Activated CD4-positive, alpha-beta T cell treated with anti-CD3 and anti-CD28 coated beads, Interleukin-2, amount 10 ng/mL, durations not matched to agents 24 days and 14 days (primary cell): ENCODE measurements at places on chromosomes 4 and X. TPM values are rescaled to one million over a fixed set of nuclear protein-coding genes. Genes with fewer than 3 reads are reported as not detected.

The NOX1 gene
- total RNA-seq, result not detected in 2 replicates

The TKTL2 gene
- total RNA-seq, result not detected in 2 replicates

DNA sequence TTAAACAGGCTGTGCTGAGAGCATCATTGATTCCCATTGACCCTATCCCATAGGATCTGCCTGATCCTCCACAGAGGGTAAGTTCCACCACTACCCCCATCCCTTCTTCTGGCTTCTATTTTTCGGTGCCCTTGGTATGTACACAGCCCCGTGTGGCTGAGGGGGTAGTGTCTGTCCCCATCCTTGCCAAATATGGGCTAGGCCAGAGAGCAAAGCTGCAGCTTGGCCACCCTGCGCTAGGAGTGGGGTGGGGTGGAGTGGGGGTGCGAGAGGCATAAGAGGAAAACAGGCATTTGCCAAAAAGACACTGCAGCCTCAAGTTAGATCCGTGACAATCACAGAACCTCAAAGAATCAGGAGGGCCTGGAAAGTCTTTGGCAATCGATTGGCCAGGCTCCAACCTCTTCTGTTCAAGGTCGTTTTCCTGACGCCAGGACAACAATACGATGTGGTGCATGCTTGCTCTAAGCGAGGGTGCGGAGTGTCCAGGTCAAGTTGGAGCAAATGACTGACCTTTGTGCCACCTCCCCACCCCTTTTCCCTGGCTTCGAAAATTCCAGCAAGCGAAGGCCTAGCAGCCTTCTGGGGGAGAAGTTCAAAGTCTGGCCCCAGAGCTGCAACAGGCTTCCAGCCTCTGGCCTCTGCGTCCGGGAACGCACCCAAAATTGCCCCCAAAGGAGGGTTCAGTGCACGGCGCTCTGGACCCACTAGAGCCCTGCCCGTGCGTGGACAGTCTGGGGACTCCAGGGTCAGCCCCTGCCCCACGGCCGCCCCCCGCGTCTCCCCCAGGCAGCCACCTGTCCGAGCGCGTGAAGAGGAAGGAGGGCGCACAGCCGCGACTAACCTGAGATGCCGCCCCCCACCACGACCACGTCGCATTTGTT is 598 bp downstream of the MAOB start:
- no peak for DNase-seq

The KDR gene
- total RNA-seq, result not detected in 2 replicates

GRCh38 chr4:180059216-180059881 is 2183.9 kb upstream of the TENM3 start:
- DNase-seq, result peak; percentile 56

The HPGD gene
- 1.1 and 1.4 TPM in 2 replicates for total RNA-seq

GRCh38 chrX:132837967-132838366 is 120.5 kb downstream of the HS6ST2 start:
- DNase-seq, result no peak

The LDB2 gene
- not detected in 2 replicates for total RNA-seq

DNA sequence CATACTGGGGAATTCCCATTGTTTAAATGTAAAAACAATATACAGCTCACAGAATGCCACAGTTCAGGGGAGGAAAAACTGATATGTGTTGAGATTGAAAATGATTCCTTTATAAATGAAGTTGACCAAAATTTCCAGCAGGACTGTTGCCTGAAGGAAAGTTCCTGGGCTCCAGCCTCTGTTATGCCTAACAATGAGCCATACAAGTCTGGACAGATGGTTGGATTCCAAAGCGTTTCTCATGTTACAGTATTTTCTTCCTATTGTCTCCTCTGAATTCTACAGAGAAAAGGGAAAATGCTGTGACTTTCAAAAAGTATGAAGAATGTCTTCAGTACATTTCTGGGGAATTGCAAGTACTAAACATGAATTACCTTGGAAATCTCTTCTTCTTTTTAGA is 73.3 kb downstream of the ALPK1 start:
- DNase-seq, result no peak

- no peak for DNase-seq
Observed at GRCh38 chr4:42628740-42629139, 28.2 kb downstream of the ATP8A1 start.

The RTL3 gene
- total RNA-seq, result not detected in 2 replicates

The ADH1B gene
- total RNA-seq, result not detected in 2 replicates

DNA sequence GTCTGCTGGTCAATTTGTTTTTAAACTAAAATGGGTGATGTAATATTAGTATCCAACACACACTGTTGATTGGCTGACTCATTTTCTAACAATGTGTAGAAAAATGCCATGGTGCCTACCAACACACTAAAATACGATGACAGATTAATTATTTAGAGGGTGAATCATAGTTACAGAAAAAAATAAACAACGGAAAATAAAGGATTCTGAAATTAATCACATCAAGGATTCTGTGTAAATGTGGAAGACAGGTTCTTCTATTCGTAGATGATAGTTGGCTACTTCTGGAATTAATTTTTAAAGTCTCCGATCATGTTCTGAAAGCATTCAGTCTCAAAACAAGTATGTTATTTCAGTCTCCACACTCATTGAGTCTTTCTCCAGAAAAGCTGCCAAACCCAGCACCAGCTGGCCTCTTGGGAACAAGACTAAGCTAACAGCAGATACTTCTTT is 8.2 kb upstream of the IQCM start:
- DNase-seq, result no peak

The ARAP2 gene
- total RNA-seq, result 45.3 and 45.4 TPM in 2 replicates

DNA sequence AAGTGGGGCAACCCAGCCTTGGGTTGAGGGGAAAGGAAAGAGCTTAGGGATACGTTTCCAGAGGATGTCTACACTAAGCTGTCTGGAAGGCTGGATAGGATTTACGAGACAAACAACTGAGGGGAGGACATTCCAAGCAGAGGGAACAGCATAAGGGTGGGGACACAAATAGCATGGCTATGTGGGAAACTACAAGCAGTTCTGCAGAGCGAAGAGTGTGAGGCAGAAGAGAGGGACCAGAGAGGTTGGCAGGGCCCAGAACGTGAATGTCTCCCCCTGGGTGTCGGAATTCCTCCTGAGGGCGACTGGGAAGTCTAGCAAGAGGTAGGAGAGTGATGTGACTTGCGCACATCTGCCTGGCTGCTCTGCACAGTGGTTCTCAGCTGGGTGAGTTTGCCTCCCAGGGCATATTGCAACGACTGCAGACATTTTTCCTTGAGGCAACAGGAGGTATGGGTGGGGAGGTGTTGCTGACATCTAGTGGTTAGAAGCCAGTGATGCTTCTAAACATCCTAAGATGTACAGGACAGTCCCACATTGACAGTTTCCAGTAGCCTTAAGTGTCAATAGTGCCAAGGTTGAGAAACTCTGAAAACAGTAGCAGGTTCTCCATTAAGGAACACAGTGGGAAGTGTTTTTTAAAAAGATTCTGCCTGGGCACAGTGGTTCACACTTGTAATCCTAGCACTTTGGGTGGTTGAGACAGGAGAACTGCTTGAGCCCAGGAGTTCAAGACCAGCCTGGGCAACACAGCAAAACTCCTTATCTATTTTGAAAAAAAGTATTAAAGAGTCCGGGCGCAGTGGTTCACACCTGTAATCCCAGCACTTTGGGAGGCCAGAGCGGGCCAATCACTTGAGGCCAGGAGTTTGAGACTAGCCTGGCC is 9.2 kb downstream of the NDUFA1 start:
- DNase-seq, result peak; percentile 77

The TMEM184C gene
- total RNA-seq, result 18.3 and 19.7 TPM in 2 replicates

DNA sequence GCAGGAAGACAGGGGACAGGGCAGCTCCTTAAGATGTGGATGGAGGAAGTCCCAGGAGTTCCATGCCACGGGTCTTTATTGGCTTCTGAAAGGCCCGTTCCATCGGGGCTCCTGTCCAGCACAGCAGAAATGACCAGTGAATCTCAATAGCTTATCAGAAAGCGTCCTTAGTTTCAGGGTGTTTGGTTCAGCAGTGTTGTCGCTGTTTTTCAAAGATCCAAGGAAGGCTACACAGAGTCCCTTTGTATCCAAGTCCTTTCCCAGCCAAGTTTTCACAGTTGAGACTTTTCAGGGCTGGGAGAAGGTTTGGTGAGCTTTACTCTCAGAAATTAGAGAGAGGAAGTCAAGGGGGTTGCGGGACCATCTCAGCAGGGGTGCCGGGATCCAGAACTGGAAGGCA is 5.0 kb upstream of the ZCCHC4 start:
- DNase-seq, result no peak

DNA sequence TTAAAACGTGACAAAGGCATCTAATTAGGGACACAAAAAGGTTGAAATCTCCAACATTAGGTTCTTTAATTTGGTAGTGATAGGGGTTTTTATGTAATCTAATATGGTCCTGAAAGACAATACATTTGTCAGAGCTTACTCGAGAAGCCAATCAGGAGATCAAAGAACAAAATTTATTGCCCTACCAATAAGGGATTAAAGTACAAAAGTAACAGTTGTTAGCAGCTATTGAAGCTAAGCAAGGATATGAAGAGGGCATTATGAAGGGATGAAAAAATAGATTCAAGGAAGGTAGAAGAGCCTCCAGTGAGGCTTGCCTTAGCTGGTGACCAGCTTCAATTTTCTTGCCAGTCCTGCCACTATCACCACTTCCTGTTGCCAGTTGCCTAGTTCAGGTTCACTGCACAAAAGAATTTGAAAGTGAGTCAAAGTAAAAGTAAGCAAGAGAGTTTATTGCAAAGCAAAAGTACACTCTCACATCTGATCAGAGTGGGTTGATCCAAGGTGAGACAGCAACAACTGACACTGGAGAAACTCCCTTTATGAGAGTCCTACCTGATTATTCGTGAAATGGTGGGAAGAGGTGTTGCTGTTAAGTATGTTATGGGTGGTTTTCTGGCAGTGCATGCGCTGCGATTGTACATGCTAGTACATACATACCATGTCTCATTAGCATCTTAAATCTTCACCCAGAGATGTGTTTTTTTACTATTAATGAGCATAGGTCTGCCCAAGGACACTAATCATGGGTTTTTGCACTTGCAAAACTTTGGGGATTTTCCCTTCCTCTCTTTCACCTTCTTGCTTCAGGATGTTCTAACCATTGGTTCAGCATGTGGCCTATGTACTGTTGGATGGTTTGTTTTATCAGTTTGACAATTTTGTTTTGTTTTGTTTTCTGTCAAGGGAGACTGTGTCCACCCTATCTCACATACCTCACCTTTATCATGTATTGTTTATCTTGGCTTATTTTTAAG is 263.2 kb upstream of the ITM2A start:
- no peak for DNase-seq

DNA sequence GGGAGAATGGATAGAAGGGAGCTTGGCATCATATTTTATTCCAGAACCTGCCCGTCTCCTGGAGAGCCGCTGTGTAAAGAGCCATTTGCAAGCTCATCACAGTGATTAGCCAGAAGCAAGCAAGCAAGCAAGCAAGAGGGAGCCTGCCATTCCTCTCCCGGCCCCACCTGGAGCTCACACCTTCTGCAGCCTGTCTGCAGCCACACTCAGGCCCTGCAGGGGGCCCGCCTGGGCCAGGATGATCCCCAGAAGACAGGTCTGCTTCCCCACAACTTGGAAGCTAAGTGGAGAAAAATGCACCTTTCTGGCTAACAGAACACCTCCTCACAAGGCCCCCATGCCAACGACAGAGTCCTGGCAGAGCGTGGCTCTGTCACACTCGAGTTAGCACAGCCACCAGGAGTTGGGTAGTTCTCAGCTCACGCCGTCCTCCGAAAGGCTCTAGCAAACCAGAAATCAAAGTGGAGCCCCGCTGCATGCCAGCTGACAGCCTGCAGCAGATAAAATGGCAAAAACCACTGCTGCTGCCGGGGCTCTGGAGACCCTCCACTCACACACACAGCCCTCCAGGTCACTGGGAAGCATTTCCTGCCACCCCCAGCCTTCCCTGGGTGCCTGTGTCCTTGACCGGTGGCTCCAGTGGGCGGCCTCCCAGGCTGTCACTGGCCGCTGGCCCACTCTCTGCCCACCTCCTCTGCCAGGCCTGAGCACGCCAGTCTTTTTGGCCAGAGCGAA is 54.9 kb downstream of the DCTD start:
- no peak for DNase-seq

The UGT2B7 gene
- total RNA-seq, result not detected in 2 replicates

The GABRE gene
- not detected in 2 replicates for total RNA-seq

The CXCL6 gene
- total RNA-seq, result not detected in 2 replicates

The GPC4 gene
- total RNA-seq, result 0.05 TPM in 1 of 2 replicates, not detected in the other

DNA sequence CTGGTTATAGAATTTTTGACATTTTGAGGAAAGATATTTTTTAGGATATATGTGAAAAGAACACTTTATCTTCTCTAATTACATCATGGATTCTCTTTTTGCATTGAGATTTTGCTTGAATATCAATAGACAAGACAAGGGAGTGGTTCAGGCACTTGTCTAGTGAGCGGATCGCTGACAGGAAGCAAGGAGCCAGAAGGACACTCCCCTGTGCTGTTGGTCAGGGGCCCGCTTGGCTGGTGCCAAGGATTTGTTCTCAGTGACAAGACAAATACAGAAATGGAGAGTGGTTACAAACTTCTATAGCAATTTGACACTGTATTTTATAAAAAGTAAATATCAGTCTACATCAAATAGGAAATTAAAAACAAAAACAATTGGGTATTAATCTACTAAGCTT is 60.0 kb downstream of the SLC9B1 start:
- DNase-seq, result no peak

DNA sequence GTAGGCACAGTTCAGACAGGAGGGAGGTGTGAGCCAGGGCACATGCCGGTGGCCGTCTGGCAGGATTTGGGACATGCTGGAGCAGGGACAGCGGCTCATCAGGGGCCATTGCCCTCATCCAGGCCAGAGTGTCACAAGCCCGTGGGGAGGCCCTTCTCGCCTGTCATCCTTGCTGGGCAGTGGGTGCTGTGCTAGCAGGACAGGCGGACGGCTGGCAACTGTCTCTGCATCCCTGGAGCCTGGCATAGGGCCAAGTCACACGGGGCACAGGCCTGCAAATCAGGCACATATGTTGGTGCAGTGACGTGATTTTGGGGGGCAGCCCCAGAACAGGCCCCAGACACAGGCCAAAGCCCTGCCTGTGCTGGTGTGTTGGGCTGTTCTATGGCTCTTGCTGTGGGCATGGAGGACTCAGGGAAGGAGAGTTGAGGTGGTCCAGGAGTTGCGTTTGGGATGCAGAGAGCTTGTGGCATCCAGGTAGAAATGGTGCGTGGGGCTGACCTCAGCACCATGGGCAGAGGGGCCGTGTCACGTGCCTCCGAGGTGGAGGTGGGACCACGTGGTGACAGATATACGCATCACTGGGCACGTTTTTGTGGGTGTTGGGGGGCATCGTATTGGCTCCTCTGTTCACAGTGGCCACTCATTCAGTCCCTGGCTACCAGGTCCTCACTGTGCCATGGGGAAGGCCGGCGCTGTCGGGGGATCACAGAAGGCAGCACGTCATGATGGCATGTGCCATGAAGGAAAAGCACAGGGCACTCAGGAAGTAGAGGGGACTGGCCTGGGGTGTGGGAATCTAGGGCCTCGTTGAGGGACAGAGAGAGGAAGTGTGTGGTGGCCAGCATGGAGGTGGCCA is 14.6 kb upstream of the MSANTD1 start:
- no peak for DNase-seq

DNA sequence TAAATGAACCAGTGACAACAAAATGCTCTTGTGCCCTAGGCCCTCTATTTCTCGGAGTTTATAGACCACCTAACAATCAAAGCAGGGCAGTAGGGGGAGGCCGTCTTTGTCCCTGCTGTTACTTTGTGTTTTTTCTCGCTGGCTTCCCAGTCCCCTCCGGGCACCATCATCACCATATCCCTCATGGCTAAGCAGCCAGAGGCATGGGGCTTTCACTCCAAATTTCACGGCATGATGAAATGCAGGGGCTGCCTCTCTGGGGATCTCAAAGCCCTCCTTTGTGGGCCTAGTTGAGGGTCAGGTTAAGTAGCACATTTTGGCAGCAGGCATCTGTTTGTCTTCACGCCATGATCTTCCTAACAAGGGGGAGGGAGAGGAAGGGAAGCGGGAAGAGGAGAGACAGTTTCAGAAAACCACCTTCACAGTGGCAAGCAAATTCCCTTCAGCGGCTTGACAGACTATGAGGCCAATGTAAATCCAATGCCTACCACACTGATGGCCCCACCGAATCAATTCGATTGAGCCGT is 91.9 kb downstream of the ANOS1 start:
- no peak for DNase-seq
